ENCODE measurements at places on chromosomes 1 and 21.

DNA sequence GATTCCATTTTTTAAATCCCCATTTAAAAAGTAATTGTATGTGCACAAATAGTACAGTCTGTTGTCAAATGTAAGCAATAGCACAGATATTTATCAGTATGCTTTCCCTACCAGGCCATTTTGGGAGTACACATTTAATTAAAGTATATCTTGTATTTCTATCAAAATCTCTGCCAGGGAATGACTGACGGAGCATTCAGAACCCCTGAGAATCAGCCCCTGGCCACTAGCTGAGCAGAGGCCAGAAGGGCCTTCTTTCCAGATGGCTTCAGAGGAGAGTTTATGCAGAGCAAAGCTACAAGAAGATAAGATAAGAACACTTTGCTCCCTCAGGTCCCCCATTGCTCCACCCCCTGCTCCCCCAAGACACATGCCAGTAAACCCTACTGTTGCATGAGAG lies 99.9 kb upstream of the PROX1 start:
- DNase-seq, result no peak

DNA sequence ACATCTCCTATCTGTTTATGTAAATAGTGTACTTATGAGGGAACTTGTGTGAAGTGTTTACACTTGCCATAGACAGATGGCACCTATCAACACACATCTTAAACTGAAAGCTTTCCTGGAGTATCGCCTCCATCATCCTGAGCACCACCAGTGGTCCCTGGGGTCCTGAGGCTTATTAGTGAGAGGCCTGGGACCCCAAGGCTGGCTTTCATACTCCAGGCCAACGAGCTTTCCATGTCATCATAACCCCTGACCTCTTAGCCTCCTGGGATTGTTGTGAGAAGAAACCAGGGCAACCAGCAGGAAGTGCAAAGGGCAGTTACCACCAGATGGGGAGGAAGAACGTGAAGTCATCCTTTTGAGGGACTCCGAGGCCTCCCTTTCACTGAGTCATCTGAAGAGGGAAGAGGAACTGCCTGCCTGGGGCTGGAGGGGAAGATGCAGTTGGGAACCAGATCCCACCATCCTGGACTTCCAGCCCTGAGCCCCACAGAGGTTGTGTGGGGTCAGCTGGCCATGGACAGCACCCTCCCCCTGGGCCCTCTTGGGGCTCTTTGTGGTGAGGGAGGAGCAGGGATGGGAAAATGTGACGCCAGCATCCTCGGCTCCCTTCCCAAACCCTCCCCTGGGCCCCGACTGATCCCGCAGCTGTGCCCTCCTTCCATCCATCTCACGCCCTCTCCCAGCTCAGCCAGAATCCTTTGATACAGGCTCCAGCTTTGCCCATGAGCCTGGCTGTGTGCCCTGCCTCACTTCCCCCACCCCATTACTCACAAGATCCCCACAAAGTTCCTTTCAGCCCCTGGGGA lies 5.8 kb downstream of the INKA2 start:
- no peak for DNase-seq

DNA sequence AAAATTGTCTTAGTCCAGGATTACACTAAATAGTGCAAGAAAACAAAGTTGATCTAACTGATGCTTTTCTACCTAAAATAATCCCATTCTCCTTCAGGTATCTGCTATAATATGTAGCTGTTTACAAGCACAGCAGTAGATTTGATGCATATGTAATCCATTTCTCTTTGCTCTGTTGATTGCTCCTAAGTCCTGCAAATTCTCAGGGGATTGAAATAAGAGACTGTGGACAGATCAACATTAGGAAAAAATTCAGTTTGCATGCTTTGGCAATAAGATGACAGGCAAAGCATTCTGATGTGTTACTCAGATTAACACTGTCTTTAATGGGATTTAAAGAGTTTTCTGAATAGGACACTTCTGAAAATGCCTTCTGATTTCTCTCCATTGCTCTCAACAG lies 34.7 kb downstream of the RNF11 start:
- no peak for DNase-seq

- no peak for DNase-seq
Measured at GRCh38 chr21:14600569-14601297, 54.6 kb upstream of the SAMSN1 start.

Measured in HS-27A (cell line).